ENCODE measurements at places on chromosomes 3 and 15.
A peak's percentile ranks its signal among the peaks of the same experiment; 100 is the strongest.

GRCh38 chr3:39631136-39631535 lies 163.7 kb downstream of the MOBP start:
- DNase-seq, result no peak

GRCh38 chr3:23779841-23780240 lies 25.9 kb upstream of the UBE2E1 start:
- no peak for DNase-seq

- no peak for DNase-seq
Observed at GRCh38 chr3:40602778-40603385, 78.1 kb downstream of the ZNF621 start.

GRCh38 chr3:104606812-104607211 lies 759.9 kb upstream of the ALCAM start:
- no peak for DNase-seq

DNA sequence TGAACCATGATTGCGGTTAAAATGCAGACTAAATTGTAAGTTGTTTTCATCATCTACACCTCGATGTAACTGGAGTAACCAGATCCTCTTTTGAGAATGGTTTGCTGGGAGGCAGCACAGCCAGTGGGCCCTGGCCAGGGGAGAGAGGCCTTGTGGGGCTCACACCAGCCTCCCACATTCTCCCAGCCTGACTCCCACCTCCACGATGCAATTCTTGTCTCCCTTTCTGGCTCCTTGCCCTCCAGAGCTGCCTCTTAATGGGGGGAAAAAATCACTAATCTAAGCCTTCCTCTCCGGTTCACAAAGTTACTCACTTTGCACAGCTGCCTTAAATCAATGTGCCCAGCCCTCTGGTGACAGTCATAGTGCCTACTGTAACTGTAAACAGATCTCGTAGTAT lies 17.9 kb upstream of the PAQR5 start:
- DNase-seq, result no peak

GRCh38 chr3:84738086-84738485 lies 220.7 kb upstream of the CADM2 start:
- no peak for DNase-seq

GRCh38 chr3:170414202-170414663 lies 4.4 kb upstream of the CLDN11 start:
- peak; percentile 54 for DNase-seq

DNA sequence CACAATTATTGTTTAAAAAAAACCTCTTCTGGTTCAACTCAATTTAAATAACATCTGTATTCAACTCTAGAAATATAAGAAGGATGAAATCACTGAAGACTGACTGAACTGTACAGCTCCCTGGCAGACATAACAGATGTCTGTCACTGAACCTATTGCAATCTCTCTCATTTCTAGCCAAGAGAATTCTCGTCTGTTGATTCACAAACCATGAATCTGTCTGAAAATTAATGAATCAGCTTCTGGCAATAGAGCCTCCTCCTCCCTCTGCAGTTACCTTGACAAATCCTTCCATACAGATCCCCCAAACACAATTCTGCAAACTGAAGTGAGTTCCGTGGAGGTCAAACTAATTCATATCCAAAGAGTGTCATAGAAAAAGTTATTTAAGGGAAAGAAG lies 561.4 kb downstream of the PYDC2 start:
- DNase-seq, result no peak

DNA sequence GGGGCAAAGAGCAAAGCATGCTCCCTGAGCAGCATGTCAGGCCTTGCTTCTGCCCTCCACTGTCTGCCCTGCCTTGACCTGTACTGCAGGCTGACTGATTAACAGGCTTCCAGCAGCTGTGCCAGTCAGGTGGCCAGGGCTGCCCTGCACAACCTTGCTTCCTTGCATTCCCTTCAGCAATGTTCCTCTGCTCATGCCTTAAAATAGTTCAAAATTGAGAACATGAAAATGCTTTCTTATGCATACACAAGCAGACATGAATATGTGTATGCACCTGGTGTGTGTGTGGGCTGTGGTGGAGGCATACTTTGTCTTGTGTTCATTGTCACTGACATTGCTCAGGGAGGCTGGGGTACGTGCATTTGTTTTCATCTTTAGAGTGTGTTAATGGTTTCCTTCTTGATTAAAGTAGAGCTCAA lies 1.2 kb upstream of the SLC22A13 start:
- no peak for DNase-seq
